ENCODE measurements at places on chromosomes 5 and 9.

- DNase-seq, result no peak
Observed at GRCh38 chr5:75617736-75618352, 6.6 kb downstream of the ANKDD1B start.

DNA sequence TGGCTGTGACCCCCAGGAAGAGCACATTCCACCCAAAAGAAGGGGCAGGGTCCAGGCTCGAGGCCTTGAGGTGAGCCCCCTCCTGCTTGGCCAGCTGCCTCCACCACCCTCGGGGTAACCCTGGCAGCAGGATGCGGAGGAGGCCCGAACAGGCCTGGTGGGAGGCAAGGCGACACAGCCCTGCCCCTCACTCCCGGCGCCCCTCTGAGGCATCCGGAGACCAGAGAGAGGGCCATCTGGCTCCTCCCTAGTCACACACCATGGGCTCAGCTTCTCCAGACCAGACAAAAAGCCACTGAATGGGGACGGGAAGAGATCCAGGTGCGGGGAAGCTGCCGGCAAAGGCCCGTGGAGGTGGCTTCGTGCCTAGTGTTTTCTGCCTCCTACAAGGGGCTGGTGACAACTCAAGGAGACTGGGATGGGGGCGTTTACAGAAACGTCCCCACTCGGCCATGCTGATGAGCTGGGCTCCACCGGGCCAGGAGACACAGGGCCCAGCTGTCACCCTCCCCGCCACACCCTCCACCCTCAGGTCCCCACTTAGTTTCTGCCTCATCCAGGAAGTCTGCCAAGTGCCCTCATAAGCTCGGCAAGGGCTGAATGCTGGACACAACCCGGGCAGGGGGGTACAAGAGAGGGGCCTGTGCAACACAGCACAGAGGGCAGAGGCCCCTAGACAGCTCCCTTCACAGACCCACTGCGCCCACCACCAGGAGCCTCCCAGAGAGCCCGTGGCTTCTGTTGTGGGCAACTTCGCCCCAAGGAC, 41.9 kb downstream of the NACC2 start:
- no peak for DNase-seq

- DNase-seq, result no peak
Observed at GRCh38 chr5:83752700-83753099, 32.0 kb upstream of the HAPLN1 start.

DNA sequence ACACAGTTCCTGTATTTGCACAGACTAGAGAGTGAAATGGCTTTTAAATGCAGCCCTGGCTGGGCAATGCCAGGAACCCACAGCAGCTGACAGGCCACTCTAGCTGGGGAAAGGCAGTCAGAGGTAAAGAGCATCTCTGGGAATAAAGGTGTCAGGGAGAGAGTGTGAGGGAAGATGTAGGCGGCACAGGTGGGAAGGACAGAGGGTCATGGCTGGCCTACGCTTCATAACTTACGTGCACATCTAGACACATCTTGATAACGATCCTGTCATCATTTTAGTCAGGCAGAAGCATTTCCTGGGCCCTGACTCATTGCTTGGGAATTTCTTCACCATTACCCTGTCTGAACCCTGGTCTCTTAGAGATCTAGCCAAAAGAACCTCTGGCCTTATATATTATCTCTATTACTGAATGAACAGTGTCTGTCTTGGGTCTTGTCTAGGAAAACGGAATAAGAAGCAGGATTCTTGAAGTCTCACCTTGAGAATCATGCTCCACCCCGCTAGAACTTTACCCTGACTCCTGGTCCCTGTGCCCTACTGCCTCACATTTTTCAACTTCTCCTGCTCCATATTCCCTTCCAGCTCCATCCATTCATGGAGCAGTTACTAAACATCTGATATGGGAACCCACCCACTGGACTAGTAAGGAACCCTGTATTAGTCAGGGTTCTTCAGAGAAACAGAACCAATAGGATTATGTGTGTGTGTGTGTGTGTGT, 106.4 kb upstream of the ELL2 start:
- DNase-seq, result peak; percentile 76

DNA sequence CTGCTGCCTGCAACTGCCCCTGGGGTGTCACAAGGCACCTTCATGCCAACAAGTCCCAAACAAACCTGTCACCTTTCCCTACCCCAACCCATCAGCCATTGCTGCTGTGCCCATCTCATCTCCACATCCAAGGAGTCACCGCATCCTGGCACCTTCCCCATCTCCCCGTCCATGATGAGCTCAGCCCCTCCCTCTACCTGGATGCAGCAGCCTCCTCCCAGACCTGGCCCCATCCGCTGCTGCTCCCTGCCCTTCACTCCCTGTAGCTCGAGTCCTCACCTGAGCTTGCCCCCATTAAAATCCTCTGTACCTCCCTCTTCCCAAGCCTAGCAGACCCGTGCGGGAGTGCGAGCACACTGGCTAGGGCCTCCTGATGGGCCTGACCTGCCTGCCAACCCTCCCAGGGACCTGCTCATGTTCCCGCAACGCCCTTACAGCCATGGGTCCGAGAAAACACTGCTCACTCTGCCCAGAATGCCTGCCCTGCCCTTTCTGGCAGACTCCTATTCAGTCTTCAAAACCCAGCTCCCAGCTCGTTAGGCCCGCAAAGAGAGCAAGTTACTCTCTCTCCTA, 110.6 kb downstream of the ADAMTS2 start:
- no peak for DNase-seq

DNA sequence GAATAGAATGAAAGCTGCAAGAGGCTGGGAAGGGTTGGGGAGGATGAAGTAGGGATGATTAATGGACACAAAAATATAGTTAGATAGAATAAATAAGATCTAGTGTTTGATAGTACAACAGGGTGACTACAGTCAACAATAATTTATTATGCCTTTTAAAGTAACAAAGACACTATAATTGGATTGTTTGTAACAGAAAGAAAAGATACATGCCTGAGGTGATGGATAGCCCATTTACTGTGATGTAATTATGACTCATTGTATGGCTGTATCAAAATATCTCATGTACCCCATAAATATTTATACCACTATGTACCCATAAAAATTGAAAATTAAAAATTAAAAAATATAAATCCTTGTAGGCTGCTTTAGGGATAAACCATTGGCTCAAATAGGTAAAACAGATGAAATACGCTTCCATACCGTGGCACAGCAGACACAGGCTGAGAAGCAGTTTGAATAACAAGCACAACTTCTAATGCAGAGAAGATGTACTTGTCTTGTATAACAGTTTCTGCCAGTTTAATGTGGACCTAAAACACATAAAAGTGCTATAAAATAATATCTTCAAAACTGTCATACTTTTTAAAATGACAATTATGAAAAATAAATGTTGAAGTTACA, 34.9 kb downstream of the APBA1 start:
- DNase-seq, result no peak

GRCh38 chr5:31757806-31758205, 118.9 kb downstream of the PDZD2 start:
- no peak for DNase-seq

DNA sequence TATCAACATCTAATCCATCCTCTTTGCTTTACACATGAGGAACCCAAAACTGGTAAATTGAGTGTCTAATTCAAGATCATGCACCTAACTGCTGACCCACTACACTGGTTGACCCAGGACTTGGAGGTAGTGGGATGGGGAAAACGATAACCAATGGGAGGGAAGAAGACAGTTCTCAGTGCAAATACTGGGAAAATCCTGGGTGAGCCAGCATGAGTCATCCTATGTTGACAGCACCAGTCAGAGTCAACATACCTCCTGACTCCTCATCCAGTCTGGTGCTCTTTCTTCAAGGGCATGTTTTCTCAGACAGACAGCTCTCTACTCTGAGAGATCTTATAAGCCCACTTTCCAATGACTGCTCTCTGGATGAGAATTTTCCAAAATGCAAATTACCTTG, 232.8 kb upstream of the PTGER4 start:
- DNase-seq, result peak; percentile 56

- DNase-seq, result no peak
Observed at GRCh38 chr9:68609901-68610415, 69.3 kb upstream of the TMEM252 start.

DNA sequence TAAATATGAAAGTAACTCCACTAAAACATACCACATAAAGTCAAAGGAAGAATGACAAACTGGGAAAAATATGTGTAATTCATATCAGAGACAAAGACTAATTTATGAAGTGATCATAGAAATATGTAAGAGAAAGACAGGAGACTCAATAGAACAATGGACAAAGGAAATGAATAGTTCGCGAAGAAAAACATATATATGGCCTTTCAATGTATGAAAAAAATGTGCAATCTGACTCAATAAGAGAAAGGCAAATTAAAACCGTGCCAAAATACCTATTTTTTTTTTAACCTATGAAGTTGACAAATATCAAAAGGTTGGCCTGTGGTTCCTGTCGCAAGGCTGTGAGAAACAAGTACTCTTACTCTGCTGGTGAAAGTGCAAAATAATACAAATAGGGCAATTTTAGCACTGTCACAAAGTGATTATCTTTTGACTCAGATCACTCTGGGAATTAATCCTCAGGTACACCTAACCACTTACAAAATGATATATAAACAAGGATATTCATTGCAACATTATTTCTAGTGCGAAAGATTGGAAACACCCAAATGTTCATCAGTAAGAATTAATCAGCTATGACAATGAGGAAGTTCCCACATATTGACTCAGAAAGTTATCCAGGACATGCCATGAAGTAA, 3.7 kb downstream of the C9 start:
- DNase-seq, result no peak

DNA sequence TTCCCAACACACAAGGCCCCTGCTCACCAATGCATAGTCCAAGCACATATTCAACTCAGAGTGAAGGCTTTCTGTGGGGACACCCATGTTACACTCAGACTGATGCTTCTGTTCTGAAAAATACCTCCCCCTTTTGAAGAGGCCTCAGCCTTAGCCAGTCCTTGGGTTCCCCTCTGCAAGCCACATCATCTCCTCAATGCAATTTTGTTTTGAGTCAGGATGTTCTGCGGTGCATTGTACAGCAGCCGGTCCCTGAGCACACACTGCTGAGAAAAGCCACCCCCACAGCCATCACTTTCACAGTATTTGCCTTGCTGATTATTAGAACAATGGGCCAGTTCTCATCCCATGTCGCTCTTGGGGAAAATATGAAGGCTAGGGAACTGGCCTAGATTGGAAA, 241.2 kb downstream of the FAM114A2 start:
- no peak for DNase-seq

DNA sequence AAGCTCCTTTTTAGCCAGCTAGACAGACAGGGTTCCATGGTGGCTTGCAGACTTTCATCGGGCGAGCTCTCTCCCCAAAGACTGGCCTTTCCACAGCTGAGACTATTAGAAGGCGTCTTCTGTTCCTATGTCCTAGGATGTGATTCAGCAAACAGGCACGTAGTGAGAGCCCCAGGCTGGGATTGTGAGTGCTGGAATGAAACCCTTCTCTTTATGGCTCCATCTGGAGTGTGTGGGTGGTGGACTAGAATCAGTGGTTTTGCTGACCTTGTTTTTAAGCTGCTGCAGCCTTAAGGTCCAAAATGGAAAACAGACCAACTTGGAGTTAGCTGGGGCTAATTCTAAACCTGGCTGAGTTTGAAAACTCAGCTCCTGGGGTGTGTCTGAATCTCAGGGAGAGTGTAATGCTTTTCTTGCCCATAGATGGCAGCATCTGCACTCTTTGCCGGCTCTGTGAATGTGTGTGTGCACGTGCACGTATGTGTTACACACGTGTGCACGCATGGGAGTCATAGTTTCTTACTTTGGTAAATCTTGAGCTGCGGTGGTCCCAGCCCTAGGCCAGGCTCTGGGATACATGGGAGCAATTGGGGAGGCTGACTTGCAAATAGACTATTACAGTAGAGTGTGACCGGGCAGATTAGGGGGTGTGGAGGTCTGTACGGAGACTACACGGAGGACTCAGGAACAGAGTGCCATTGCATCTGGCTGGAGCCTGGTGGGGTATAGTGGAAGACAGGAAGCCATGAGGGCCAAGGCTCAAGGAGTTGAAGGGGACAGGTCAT, 10.7 kb downstream of the GSN start:
- DNase-seq, result peak; percentile 92

GRCh38 chr9:86721843-86722705, 225.2 kb downstream of the GAS1 start:
- DNase-seq, result peak; percentile 59

GRCh38 chr9:124010665-124011321, 775 bp upstream of the LHX2 start:
- DNase-seq, result no peak

GRCh38 chr5:130692770-130693169, 472.3 kb downstream of the HINT1 start:
- DNase-seq, result no peak

- no peak for DNase-seq
Observed at GRCh38 chr5:174315871-174316270, 270.4 kb downstream of the NSG2 start.

DNA sequence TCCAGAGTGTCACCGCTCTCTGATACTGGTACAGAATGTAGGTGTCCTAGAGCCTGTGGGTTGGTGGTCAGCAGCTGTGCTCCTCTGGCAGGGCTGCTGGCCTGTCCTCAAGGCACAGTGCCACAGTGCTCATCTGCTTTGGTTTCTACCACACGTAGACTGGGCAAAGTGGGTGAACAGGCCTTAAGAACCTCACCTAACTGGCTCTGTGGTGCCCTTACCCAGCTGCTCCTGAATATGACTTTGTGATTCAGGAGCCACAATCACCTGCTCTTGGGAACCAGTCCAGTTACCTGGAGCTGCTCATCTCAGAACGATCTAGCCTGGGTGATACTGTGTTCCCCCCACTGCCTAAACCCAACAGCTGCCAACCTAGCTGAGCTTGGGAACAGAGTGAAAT, 6.4 kb downstream of the NOP16 start:
- no peak for DNase-seq

GRCh38 chr9:114271556-114272510, 51.1 kb upstream of the ORM1 start:
- no peak for DNase-seq

DNA sequence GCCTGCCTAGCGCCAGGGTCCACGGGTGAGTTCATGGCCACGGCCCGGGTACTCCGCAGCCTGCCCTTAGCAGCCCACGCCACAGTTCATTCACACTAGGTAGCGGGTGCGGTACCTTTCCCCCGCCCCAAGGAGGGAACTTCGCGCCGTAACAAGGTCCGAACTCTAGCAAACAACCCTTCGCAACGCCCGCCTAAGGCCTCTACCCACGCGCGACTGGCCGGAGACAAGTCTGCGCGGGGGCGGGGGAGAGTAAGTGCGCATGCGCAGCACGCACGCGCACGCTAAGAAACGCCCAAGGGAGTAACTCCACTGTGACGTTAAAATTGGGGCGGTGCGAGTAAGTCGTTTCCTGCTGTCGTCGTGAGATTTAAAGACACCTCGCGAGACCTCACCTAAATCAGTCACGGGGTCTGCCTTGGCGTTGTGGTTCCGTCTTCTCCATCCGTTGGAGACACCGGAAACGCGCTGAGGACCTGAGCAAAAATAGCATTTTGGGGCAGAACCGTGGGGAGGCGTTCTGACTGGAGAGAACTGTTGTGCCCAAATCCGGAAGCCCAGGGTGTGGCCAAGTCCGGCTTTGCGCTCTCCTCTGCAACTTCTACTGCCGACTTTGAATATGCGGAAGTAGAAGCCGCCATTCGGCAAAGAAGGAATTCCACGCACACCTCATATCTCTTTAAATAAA, at the start of gene RAPGEF6:
RAPGEF6 (minus strand) TSS at position 234 of the 688 bp plus-strand sequence; CDS start at position 35, 199 bp downstream.
- DNase-seq, result peak; percentile 100

GRCh38 chr9:127910613-127911205, 6.1 kb downstream of the ST6GALNAC4 start:
- DNase-seq, result no peak

GRCh38 chr9:27110181-27110580, 1.2 kb downstream of the TEK start:
- no peak for DNase-seq

- no peak for DNase-seq
Observed at GRCh38 chr5:173317852-173318251, 10.4 kb downstream of the STC2 start.

All from H4 (cell line).